T-cell (primary cell): ENCODE measurements at places on chromosomes 3 and 15.

GRCh38 chr15:75045332-75046015 lies 22.1 kb downstream of the PPCDC start:
- DNase-seq = no peak

GRCh38 chr15:69820819-69821218 lies 276.9 kb downstream of the TLE3 start:
- DNase-seq = no peak

- DNase-seq = no peak
These were observed 225.2 kb downstream of the VPS13C start for GRCh38 chr15:61835029-61835428.

DNA sequence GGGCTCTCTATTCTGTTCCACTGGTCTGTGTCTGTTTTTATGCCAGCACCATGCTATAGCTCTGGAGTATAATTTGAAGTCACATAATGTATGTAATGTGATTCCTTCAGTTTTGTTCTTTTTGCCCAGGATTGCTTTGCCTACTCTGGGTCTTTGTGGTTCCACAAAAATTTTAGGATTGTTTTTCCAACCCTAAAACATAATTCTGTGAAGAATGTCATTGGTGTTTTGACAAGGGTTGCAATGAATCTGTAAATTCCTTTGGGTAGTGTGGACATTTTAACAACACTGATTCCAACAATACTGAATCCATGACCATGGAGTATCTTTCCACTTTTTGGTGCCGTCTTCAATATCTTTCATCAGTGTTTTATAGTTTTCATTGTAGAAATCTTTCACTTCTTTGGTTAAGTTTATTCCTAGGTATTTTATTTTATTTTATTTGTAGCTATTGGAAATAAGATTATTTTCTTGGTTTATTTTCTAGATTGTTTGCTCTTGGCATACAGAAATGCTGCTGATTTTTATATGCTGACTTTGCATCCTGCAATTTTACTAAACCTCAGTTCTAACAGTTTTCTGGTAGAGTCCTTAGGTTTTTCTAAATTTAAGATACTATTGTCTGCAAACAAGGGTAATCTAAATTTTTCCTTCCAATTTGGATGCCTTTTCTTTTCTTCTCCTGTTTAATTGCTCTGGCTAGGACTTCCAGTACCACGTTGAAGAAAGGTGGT lies 29.7 kb downstream of the TJP1 start:
- no peak for DNase-seq

DNA sequence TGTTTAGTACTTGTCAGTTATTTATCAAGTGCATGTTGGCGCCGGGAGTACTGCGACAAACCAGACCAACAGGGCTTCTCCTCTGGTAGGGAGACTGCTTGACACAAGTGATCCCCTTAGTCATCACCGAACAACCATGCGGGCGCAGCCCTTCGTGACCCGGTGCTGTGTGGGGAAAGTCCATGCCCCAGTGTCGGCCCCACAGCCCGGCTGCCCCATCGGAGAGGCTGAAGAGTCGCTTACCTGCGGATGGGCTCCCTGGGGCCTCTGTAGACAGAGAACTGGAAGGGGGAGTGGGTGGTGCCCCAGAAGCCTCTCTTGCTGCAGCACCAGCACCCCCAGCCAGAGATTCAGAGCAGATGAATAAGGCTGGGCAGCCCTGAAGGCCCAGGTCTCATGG lies 90.3 kb upstream of the PRR23E start:
- no peak for DNase-seq

DNA sequence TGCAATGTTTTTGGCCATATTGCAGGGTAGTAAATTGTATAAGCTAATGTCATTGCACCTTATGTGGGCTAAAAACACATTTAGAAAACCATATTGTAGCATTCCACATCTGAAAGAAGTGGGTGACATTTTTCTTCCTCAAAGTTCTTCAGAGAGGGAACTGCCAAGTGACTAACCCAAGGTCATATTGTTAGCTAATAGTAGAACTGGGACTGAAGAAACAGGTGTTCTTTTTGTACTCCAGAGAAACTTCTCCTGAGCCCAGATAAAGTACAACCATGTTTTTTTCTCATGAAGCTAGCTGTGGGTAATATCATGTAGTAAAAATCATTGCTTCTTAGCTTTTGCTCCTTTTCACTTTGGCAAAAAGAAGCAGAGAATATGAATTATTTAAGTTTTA lies 333.0 kb downstream of the NSUN3 start:
- DNase-seq = no peak

DNA sequence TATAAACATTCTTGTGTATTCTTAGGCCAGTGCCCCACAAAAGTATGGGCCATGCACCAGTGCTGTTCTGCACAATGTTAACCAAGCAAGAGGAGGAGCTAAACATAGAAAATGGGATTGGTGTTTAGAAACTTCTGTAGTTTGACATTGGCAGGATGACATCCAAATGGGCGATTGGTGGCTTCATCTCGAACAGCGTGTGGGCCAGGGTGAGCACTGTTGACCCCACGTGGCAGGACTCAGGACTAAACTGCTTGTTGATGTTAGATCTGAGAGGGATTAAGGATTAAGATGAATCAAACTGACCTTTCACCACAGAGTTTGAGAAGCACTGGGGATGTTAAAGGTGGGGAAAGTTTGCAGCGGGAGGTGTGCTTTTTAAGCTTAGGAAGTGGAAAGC lies 31.9 kb downstream of the ZNF710 start:
- DNase-seq = no peak

GRCh38 chr15:90059208-90059985 lies 42.9 kb downstream of the IDH2 start:
- peak; percentile 64 for DNase-seq

DNA sequence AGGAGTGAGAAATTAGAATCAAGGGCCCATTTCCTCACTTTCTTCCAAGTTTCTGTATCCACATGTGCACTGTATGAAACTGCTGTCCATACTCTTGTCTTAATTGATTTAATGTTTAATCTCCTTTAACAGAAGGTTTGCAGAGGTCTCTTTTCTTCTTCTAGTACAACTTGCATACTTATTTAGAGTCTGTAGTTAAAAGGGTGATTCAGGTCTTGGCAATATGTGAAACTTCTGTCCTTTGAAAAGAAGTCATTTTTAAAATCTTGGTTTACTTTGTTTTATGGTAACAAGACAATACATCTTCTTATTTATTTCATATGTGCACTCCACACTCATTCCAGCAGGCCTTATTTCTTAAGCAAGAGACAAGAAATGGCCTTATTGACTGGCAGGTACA lies 25.8 kb downstream of the TMEM45A start:
- no peak for DNase-seq

GRCh38 chr3:114569186-114569585 lies 275.4 kb downstream of the TIGIT start:
- no peak for DNase-seq

- no peak for DNase-seq
These were observed 292.8 kb downstream of the LPP start for GRCh38 chr3:188446766-188447165.

DNA sequence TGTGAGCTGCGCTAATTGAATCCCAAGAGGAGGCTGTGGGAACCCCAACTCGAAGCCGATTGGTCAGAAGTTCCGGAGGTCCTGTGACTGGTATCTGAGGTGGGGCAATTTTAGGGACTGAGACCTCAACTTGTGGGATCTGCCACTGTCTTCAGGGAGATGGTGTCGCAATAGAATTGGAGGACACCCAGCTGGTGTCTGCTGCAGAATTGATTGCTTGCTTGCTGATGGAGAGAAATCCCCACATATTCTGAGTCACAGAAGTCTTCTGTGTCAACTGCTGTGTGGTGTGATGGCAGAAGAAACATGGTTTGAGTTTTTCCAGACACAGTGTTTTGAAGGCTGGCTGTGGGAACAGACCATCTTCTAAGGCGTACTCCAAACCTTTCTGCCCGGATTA lies 99.7 kb upstream of the PLXNA1 start:
- no peak for DNase-seq

GRCh38 chr3:123331651-123332050 lies 117.2 kb downstream of the ADCY5 start:
- no peak for DNase-seq

GRCh38 chr15:68564173-68564572 lies 14.6 kb upstream of the CORO2B start:
- no peak for DNase-seq

DNA sequence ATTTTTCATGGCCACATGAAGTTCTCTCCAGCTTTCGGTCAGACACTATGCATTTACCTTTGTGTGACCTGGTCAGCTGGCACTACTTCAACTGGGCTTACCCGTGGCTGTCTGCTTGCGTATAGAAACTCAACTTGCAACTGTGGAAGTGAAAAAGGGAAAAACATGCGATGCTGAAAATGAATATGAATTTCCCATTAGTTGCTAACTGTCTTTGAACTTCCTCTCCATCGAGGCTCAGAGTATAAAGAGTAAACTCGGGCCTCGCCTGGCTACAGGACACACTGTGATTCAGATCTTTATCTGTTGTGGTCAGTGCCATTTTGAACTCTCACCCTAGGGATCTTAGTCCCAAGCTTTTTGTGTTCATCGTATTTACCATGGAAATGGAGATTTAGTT lies 26.8 kb downstream of the NFKBIZ start:
- DNase-seq = no peak

- DNase-seq = no peak
These were observed 192.7 kb upstream of the KCNMB2 start for GRCh38 chr3:178343433-178344038.

GRCh38 chr3:56366641-56367162 lies 101.6 kb downstream of the ERC2 start:
- DNase-seq = no peak

GRCh38 chr15:69225355-69226022 lies 65.1 kb downstream of the GLCE start:
- DNase-seq = no peak

GRCh38 chr3:190175490-190175889 lies 54.8 kb upstream of the P3H2 start:
- DNase-seq = no peak

GRCh38 chr3:39631136-39631535 lies 163.7 kb downstream of the MOBP start:
- no peak for DNase-seq

- DNase-seq = no peak
These were observed 9.6 kb downstream of the SENP8 start for GRCh38 chr15:72127724-72128322.

DNA sequence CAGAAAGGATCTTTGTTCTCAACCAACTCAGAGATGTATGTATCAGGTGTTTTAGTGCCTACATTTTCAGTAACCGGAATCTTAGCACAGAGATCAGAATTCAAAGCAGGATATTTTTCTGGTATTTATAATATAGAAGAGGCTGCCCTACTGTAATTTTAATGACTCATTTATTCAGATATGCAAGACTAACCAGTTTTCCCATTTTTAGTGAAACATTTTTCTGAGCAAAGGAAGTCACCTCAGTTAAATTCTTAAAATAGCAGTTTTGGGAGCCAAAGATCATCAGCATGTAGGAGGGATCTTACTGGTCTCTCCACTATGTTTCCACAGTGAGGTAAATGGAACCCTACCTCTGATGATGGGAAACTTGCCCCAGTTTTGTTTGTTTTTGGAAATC lies 42.0 kb downstream of the SRP14 start:
- DNase-seq = no peak

GRCh38 chr3:62611541-62612240 lies 238.3 kb upstream of the FEZF2 start:
- no peak for DNase-seq

GRCh38 chr15:95511671-95512070 lies 818.8 kb upstream of the NR2F2 start:
- no peak for DNase-seq

GRCh38 chr15:90697175-90697574 lies 20.0 kb upstream of the BLM start:
- no peak for DNase-seq

DNA sequence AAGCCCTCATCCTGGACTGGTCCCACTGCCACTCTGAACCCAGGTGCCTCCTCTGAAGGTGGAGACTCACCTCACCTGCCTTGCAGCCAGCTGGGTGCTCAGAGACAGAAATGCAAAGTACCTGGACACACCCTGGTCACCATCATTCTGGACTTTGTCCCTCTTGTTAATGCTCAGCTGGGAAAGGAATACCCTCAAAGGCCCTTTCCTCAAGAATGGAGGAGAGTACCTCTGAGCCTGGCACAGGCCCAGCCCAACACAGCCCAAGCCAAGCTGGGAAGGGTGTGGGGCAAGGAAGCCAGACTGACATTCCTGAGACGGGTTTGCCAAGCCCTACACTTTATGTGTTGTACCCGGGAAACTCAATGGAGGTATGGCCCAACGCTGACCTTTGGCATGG lies 983 bp upstream of the ALAS1 start:
- no peak for DNase-seq

- no peak for DNase-seq
These were observed 359.5 kb upstream of the TMCO5A start for GRCh38 chr15:37574985-37575384.

GRCh38 chr15:40301467-40302179 lies 6.1 kb downstream of the PLCB2 start:
- no peak for DNase-seq

- no peak for DNase-seq
These were observed 216.3 kb upstream of the LRTM1 start for GRCh38 chr3:55144015-55144673.

- no peak for DNase-seq
These were observed 1.9 kb downstream of the RUBCN start for GRCh38 chr3:197734667-197735318.

DNA sequence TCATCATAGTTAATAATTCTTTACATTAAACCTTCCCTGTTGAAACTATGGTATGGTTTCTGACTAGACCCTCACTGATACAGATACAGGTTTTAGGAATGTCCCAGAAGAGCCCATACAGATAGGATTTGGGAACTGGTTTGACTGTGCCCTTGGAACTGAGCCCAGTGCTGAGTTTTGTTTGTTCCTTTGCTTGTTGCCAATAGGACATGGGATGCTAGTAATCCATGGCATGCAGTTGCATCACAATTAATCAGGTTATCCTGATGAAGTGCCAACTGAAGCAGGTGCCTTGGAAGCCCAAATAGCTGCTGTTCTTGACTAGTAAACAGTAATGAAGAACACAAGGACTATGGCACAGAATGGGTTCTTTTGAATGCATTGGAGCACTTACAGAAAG lies 230.6 kb downstream of the NEK10 start:
- DNase-seq = no peak

GRCh38 chr15:40028853-40029252 lies 10.1 kb downstream of the SRP14 start:
- no peak for DNase-seq

GRCh38 chr3:40582401-40583027 lies 57.8 kb downstream of the ZNF621 start:
- no peak for DNase-seq
